RWPE1 (cell line): ENCODE measurements at places on chromosomes 6 and 20.

DNA sequence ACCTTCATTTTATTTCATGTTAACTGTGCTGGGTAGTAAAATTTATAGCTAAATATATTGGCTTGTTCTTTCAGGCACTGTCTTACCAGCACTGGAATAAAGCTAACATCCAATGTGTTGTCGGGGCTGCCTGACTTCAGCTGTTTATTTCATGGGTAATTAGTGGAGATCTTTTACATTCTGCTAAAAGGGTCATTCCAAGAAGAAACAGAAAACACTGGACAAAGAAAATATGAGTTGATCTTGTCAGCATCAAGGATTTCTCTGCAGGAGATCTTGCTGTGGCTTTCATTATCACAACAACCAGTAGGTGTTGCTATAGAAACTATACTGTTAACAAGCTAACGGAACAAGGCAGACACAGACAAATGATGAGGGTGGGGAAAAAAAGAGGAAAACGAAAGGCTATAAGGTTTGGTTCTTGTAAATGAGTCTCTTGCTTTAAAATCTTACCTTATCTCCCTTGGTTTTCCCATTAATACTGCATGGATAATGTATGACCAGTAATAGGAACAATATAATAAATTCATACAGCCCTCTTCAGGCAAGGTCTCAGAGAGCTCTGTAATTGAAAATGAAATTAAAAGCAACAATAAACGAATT lies 206.8 kb downstream of the SIM1 start:
- no peak for DNase-seq

DNA sequence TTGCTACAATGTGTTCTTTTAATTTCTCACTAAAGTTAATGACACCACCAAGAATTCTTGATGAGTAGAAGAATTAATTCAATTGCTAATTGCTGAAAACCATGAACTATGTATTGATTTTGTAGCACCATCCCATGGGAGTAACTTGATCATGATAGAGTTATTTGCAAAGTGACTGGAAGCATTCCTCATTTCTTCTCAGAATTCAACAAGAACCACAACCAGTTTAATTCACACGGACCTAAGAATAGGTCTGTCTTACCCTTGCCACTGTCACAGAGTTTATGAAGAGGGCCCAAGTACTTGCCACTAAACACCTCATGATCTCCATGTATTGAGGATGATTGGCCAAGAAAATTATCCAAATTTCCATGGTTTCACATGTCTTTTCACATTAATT lies 222.2 kb downstream of the TMEM242 start:
- no peak for DNase-seq

- DNase-seq = no peak
These were observed 58.3 kb downstream of the LAMP5 start for GRCh38 chr20:9572670-9573069.

DNA sequence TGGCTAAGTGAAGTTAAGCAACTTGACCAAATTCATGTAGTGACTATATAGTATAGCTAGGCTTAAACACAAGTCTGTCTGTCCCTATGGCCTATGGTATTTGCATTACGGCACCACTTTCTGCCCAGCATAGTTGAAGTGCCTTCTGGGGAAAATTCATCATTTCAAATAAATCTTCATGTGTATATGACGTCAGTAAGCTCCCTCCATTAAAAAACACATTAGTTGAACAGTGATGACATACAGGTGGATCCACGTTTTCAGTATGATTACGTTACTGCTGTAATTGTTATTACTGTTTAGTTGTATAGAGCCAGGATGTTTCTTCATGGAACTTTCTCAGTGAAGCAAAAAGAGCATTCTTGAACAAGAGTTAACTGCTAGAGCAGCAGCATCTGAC lies 96.2 kb downstream of the TENT5A start:
- DNase-seq = no peak

- DNase-seq = no peak
These were observed 128.2 kb upstream of the CDH4 start for GRCh38 chr20:61123751-61124368.

DNA sequence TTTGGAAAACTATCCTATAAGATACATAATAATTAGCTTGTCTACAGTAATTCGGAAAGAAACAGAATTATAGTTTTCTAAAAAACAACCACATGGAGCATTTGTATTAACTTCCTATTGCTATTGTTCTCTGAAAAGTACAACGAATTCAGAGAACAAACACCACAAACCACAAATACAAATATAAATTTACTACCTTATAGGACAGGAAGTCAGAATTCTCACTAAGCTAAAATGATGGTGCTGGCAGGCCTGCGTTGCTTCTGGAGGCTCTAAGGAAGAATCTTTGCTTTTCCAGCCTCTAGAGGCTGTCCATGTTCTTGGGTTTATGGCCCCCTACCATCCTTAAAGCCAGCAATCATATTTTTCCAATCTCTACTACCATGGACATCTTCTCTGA lies 173.6 kb upstream of the TCF21 start:
- no peak for DNase-seq

DNA sequence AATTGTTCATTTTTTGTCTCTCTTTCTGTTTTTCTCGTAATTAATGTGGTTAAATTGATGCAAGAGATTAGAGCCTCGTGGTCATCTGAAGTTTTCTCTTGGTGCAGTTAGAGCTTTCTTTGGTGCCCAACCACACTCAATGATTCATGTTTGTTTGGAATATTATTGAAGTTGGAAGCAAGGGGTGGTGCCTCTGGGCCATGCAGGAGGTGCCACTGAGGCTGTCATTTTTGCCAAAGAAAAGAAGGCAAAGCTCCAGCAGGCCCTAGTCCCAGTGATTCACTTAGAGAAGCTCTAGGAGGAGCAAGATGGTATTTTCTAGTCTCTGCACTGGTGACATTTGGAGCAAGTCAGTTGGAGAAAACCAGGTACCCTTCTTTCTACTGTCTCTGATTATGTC lies 144.5 kb upstream of the RALGAPA2 start:
- no peak for DNase-seq

GRCh38 chr20:25023356-25023755 lies 30.8 kb upstream of the APMAP start:
- no peak for DNase-seq

GRCh38 chr20:10307359-10307735 lies 88.7 kb downstream of the SNAP25 start:
- DNase-seq = no peak

DNA sequence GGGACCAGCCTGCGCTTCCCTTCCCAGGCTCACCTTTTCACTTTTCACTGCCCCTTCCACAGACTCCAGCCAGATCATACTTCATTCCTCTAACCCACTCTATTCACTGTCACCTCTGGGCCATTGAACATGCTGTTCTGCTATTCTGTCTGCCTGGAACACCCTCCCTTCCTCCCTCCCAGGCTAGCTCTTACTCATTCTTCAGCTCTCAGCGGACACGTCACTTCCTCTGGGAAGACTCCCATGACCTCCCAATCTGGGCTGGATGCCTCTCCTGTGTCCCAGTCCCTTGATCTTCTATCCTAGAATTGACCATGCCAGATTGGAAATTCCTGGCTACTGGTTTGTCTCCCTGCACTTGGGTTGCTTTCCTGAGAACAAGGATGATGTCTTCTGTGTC lies 5.0 kb downstream of the SLC12A5 start:
- DNase-seq = no peak

- DNase-seq = no peak
These were observed 135.1 kb downstream of the MRPL14 start for GRCh38 chr6:43992126-43992663.

DNA sequence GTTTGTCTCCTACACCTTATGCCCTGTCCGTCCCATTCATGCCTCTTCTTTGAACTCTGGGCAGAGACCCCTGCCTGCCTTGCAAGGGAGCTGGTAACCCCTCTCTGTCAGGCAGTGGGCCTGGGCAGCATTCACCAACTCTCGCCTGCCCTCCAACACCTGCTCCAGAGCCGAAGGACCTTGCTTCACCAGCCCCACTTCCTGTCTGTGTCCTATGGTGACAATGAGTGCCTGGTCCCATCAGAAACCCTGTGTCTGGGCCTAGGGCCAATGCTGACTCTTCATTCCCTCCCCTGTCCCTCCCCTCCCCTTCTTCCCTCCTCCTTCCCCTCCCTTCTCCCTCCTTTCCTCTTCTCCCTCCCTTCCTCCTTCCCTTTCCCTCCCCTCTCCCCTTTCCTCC lies 22.8 kb upstream of the PCMTD2 start:
- no peak for DNase-seq

GRCh38 chr20:1282966-1283365 lies 16.9 kb downstream of the SNPH start:
- DNase-seq = no peak

- peak; percentile 85 for DNase-seq
These were observed 117.3 kb downstream of the QRSL1 start for GRCh38 chr6:106746652-106747051.
